ENCODE measurements at places on chromosomes 5 and 9. TPM values are rescaled to one million over a fixed set of nuclear protein-coding genes. Genes with fewer than 3 reads are reported as not detected.
A peak's percentile ranks its signal among the peaks of the same experiment; 100 is the strongest.

DNA sequence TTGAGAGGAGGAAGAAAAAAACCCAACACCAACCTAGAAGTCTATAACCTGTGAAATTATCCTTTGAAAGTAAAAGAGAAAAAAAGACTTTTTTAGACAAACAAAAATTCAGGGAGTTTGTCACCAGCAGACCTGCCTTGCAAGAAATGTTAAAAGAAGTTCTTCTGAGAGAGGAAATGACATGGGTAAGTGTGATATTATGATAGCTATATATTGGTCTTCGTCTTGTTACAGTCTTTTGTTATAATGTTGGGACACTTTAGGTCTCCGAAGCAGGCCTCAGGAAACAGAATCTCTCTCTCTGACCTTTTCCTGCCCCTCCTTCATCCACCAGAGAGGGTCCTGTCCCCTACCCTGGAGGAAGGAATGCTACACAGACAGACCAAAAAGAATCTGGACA is 16.6 kb upstream of the MLANA start:
- no peak overlapping the region for H3K4me3 ChIP-seq
- H3K36me3 ChIP-seq: no peaks in the 10 kb centered on the region
- no peaks in the 10 kb centered on the region for H3K27me3 ChIP-seq
- H3K4me1 ChIP-seq: no peaks in the 10 kb centered on the region
- no peak for DNase-seq

- H3K27ac ChIP-seq: no peak overlapping the region
- H3K4me1 ChIP-seq: peaks cover 6% of the 10 kb centered on the region
- no peak overlapping the region for H3K4me3 ChIP-seq
- H3K36me3 ChIP-seq: no peaks in the 10 kb centered on the region
- H3K27me3 ChIP-seq: no peaks in the 10 kb centered on the region
- peak; percentile 44 for DNase-seq
Measured at GRCh38 chr9:109418827-109419226, 79.3 kb downstream of the PTPN3 start.

DNA sequence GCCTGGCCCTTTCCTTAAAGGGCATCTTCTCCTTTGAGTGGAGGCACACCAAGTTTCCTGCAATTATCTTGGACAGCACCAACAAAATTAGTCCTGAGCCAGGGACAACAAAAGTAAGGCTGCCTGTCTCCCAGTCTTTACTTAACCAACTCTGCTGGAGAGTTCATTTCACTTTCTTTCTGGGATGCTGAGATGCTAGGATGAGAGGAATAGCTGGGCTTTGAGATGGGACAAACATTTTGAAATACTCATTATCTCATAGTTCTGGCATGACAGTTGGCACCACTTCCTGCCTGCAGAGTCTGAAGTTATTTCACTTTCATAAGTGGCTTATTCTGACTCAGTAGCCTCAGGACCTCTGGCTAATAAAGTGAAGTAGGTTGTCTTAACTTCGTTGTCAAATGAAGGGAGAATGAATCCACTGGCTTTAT is 157.0 kb downstream of the C9orf152 start:
- DNase-seq: no peak
- no peaks in the 10 kb centered on the region for H3K27me3 ChIP-seq
- no peak overlapping the region for H3K27ac ChIP-seq
- peaks cover 23% of the 10 kb centered on the region for H3K4me1 ChIP-seq
- H3K4me3 ChIP-seq: no peak overlapping the region

DNA sequence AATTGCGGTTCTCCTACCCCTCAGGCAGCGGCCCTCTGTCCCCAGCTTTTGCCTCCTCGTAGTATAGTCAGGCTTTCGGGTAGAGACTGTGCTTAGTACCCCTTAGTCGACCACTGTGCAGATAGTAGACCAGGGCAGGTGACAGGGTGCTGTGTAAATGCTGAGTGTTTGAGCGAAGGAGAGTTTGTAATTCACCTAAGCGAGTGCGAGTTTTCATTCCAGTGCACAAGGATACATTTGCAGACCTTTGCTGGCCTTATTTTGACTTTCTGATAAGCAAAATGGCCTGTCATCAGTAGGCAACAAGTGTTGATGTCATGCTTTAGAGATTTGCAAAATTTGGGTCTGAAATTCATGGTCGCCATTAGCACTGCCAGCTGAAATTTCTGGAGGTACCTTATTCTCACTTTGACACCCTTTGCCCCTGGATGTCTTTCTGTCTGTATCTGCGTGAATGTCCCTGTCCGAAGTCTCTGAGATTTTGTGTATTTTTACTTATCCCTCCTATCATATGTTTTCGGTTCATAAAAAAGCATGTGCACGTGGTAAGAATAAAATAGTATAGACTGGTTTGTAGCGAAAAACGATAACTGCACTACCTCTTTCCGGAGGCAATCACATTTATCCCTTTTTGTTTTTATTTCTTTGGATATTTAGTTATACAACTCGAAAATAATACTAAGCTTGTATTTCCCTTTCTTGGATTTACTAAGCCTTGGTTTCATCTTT is 1.9 kb downstream of the LMNB1 start:
- H3K4me1 ChIP-seq: peaks cover 45% of the 10 kb centered on the region
- peak; percentile 59 for DNase-seq
- H3K4me3 ChIP-seq: peak overlapping the region; percentile 90
- peak overlapping the region; percentile 95 for H3K27ac ChIP-seq
- peaks cover 14% of the 10 kb centered on the region for H3K36me3 ChIP-seq
- no peaks in the 10 kb centered on the region for H3K27me3 ChIP-seq

GRCh38 chr9:85276741-85277140 is 465.0 kb downstream of the AGTPBP1 start:
- peak; percentile 25 for DNase-seq
- H3K4me3 ChIP-seq: no peak overlapping the region
- H3K27ac ChIP-seq: no peak overlapping the region
- H3K36me3 ChIP-seq: no peaks in the 10 kb centered on the region
- no peaks in the 10 kb centered on the region for H3K27me3 ChIP-seq

GRCh38 chr5:11658376-11658775 is 245.9 kb downstream of the CTNND2 start:
- no peak overlapping the region for H3K4me3 ChIP-seq
- H3K36me3 ChIP-seq: no peaks in the 10 kb centered on the region
- DNase-seq: no peak

DNA sequence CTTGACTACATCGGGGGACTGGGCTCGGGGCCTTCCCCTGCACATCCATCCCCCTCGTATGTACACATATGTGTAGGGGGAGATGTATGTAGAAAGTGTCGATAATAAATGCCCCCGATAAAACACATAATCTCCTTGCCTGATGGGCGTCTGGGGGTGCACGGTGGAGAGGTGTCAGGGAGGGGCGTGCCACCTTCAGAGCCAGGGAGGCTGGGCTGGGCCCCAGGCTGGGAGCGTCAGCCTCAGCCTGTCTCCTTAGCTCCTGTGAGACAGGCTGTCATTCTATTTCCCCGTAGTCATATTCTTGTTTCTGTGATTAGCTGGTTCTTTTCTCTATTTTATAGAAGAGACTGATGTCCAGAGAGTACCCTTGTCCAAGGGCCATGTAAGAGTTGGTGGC is 4.7 kb upstream of the RXRA start:
- no peak overlapping the region for H3K4me3 ChIP-seq
- H3K27me3 ChIP-seq: no peaks in the 10 kb centered on the region
- no peak for DNase-seq
- no peak overlapping the region for H3K27ac ChIP-seq
- H3K36me3 ChIP-seq: no peaks in the 10 kb centered on the region

GRCh38 chr5:45643056-45643455 is 53.1 kb downstream of the HCN1 start:
- H3K4me1 ChIP-seq: no peaks in the 10 kb centered on the region
- H3K27me3 ChIP-seq: no peaks in the 10 kb centered on the region
- DNase-seq: no peak
- H3K4me3 ChIP-seq: no peak overlapping the region
- no peak overlapping the region for H3K27ac ChIP-seq

GRCh38 chr5:80048084-80048780 is 13.1 kb downstream of the THBS4 start:
- no peak overlapping the region for H3K4me3 ChIP-seq
- peak; percentile 54 for DNase-seq
- H3K27me3 ChIP-seq: no peaks in the 10 kb centered on the region
- peaks cover 16% of the 10 kb centered on the region for H3K4me1 ChIP-seq
- no peak overlapping the region for H3K27ac ChIP-seq

- DNase-seq: no peak
- peak overlapping the region; percentile 30 for H3K27ac ChIP-seq
- H3K4me3 ChIP-seq: no peak overlapping the region
- no peaks in the 10 kb centered on the region for H3K27me3 ChIP-seq
Measured at GRCh38 chr9:124950050-124950718, 9.3 kb upstream of the GOLGA1 start.

- no peak overlapping the region for H3K4me3 ChIP-seq
- no peak overlapping the region for H3K27ac ChIP-seq
- no peaks in the 10 kb centered on the region for H3K36me3 ChIP-seq
- H3K4me1 ChIP-seq: no peaks in the 10 kb centered on the region
- H3K27me3 ChIP-seq: no peaks in the 10 kb centered on the region
Measured at GRCh38 chr5:84249918-84250630, 134.6 kb downstream of the EDIL3 start.

- DNase-seq: peak; percentile 74
- no peaks in the 10 kb centered on the region for H3K4me1 ChIP-seq
- H3K36me3 ChIP-seq: no peaks in the 10 kb centered on the region
- H3K4me3 ChIP-seq: no peak overlapping the region
- no peaks in the 10 kb centered on the region for H3K27me3 ChIP-seq
Measured at GRCh38 chr9:112945620-112946208, 55.0 kb upstream of the SLC46A2 start.

DNA sequence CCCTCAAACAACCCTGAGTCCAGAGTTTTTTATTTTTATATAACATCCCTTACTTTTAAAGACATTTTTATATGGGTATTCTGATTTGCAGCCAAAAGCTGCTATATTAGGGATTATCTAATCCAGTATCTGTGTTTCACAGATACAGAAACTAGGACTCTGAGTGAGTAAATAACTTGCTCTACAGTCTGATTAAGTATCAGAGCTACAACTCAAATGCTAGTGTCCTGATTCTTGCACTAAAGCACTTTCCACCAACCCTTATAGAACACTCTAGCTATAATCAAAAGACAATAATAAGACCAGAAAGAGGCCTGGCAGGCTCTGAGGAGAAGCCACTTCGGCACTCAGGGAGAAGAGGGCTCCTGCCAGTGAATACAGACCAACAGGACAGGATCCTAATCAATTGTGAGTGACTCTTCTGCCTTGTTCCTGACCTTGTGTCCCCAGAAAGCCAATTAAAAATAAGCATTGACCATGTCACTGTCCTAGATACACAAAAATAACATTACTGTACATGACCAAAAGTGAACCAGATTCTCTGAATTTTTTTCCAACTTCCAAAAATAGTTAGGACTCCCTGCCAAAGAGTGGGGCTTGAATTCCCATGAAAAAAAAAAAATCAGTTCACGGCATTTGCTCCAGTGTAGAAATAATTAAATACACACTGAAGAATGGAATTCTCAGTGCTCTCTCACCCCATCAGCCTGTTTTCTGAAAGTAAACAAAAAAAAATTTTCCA is 63.6 kb upstream of the MAP3K1 start:
- H3K27me3 ChIP-seq: no peaks in the 10 kb centered on the region
- no peak overlapping the region for H3K27ac ChIP-seq
- H3K36me3 ChIP-seq: no peaks in the 10 kb centered on the region
- no peak overlapping the region for H3K4me3 ChIP-seq

- no peaks in the 10 kb centered on the region for H3K36me3 ChIP-seq
- no peak for DNase-seq
- peaks cover 10% of the 10 kb centered on the region for H3K4me1 ChIP-seq
- H3K27me3 ChIP-seq: no peaks in the 10 kb centered on the region
- H3K27ac ChIP-seq: no peak overlapping the region
Measured at GRCh38 chr5:119322312-119322947, 33.4 kb upstream of the TNFAIP8 start.

GRCh38 chr9:83933790-83934189 is 12.6 kb upstream of the KIF27 start:
- no peaks in the 10 kb centered on the region for H3K27me3 ChIP-seq
- DNase-seq: no peak
- H3K4me1 ChIP-seq: no peaks in the 10 kb centered on the region
- H3K27ac ChIP-seq: no peak overlapping the region
- H3K4me3 ChIP-seq: no peak overlapping the region

- no peak for DNase-seq
- no peaks in the 10 kb centered on the region for H3K27me3 ChIP-seq
- H3K27ac ChIP-seq: no peak overlapping the region
- no peak overlapping the region for H3K4me3 ChIP-seq
- no peaks in the 10 kb centered on the region for H3K4me1 ChIP-seq
- H3K36me3 ChIP-seq: no peaks in the 10 kb centered on the region
Measured at GRCh38 chr5:96279801-96280542, 153.1 kb downstream of the PCSK1 start.

- no peaks in the 10 kb centered on the region for H3K36me3 ChIP-seq
- no peaks in the 10 kb centered on the region for H3K27me3 ChIP-seq
- no peak overlapping the region for H3K4me3 ChIP-seq
- H3K27ac ChIP-seq: no peak overlapping the region
- no peak for DNase-seq
Measured at GRCh38 chr9:87898151-87898550, 15.5 kb downstream of the SPATA31E1 start.

DNA sequence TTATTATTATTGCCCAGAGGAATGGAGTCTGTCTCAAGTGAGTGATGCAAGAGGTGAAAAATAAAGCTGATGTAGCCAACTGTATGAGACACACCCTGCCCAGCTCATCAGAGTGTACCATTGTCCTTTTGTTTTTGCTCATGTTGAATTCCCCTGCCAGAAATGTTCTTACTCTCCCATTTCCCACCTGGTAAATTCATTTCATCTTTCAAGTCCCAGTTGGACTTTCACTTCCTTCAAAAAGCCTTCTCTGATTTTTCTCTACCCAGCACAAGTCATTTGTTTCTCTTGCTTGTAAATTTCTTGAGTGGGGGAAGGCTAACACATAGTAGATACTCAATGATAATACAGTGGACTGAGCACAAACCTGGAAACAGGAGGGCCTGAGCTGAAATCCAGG is 394.5 kb upstream of the ZNF462 start:
- H3K27me3 ChIP-seq: no peaks in the 10 kb centered on the region
- no peak overlapping the region for H3K4me3 ChIP-seq
- no peak overlapping the region for H3K27ac ChIP-seq

GRCh38 chr5:172142709-172143215 is 45.3 kb downstream of the STK10 start:
- H3K4me1 ChIP-seq: peaks cover 11% of the 10 kb centered on the region
- no peak overlapping the region for H3K4me3 ChIP-seq
- H3K36me3 ChIP-seq: peaks cover 7% of the 10 kb centered on the region
- no peaks in the 10 kb centered on the region for H3K27me3 ChIP-seq
- H3K27ac ChIP-seq: no peak overlapping the region

- H3K4me1 ChIP-seq: no peaks in the 10 kb centered on the region
- no peak overlapping the region for H3K4me3 ChIP-seq
- no peak for DNase-seq
- no peaks in the 10 kb centered on the region for H3K27me3 ChIP-seq
- H3K27ac ChIP-seq: no peak overlapping the region
- H3K36me3 ChIP-seq: no peaks in the 10 kb centered on the region
Measured at GRCh38 chr5:10123254-10123989, 126.3 kb downstream of the ATPSCKMT start.

Gene DMRTA1
- total RNA-seq: not detected

Gene FCN2
- not detected for total RNA-seq

Gene NIM1K
- total RNA-seq: 9.3 TPM

Gene TPPP
- total RNA-seq: 1.6 TPM

Gene DOCK2
- 255 TPM for total RNA-seq

Gene CDC42SE2
- total RNA-seq: 143 TPM

Gene TTLL11
- 2.5 TPM for total RNA-seq

Gene FGF1
- not detected for total RNA-seq

Gene LOX
- not detected for total RNA-seq

Gene OLFML2A
- total RNA-seq: not detected

Gene C1QTNF3
- 12.9 TPM for total RNA-seq

Gene RLN2
- not detected for total RNA-seq

Gene MEIKIN
- not detected for total RNA-seq

Gene SPATA31A3
- total RNA-seq: not detected

Gene GHR
- not detected for total RNA-seq
